ENCODE measurements at places on chromosomes 3 and 15.

DNA sequence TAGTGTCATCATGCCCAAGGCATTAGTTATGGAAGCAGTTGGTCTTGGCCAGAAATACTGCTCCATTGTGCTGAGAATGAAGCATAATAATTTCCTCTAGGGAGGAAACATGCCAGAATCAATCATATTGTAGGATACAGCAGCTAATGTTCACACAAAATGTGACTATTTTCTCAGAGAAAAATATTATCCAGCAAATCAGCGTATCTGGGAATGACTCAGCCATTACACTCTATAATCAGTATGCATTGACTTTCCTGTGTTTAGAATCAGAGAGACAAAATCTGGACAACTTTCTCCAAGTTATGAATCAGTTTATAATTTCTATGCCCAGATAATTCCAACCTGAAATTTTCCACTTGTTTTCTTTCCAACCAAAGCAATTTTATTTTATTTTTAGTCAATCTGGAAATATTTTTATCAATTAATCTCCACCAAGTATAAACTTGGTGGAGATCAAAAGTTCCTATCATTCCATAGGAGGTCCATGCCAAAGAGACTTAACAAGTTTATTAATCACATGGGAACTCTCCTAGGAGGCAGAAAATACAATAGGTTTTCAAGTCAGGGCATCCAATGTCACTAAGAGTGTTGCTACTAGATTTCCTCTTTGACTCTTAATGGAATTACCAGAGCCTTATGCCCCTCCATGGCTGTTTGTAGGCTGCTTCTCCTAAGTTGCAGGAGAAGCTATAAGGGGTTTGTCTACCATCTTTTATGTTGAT, 36.4 kb downstream of the SUCNR1 start:
- no peak for DNase-seq

GRCh38 chr3:141499284-141499683, 12.5 kb downstream of the RASA2 start:
- no peak for DNase-seq

GRCh38 chr3:72665701-72666446, 182.4 kb downstream of the SHQ1 start:
- DNase-seq, result no peak

GRCh38 chr3:105827959-105828358, 40.9 kb downstream of the CBLB start:
- no peak for DNase-seq

DNA sequence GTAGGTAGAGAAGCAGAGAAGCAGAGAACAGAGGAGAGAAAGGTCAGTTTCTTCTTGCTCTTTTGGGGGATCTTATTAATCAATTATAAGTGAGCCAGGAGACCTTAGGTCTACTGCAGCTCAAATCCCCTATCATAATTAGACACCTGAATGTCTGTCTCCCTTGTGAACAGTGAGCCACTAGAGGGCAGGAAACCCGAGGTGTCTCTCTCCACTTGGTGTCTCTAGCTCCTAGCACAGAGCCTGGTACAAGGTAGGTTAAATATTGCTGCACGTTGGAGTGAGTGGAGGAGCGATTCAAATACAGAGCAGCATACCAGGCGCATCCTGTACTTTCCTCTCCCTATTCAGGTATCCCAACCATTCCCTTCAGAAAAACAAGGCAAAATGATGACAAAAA, 2.0 kb upstream of the ST8SIA2 start:
- DNase-seq, result peak; percentile 53

All from left forelimb (tissue), 1 donor.